ENCODE measurements at places on chromosomes 5 and 9. TPM values are rescaled to one million over a fixed set of nuclear protein-coding genes. Genes with fewer than 3 reads are reported as not detected.

The ZNF367 gene
- total RNA-seq: 5.5 TPM

The PPP3R2 gene
- not detected for total RNA-seq

The C9orf43 gene
- 0.59 TPM for total RNA-seq

The RMRP gene
- total RNA-seq: not detected

The UGT3A1 gene
- not detected for total RNA-seq
